HFF-Myc (cell line): ENCODE measurements at places on chromosomes 5 and 9.

DNA sequence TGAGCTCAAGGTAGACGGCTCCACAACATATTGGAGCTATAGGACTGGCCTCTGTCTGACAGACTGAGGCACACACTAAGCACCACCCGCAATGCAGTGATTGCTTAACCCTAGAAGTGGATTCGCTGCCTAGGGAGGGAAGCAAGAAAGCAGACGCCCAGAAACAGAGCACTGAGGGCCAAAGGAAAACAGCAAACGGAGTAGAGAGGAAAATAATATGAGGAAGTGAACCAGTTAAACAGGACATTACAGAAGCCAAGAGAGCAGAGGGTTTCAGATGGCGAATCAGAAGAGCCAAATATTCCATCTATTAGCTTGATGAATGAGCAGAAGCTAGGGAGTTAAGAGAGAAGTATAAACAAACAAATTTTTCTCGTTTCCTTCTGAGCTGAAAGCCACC is 139.2 kb upstream of the LHFPL2 start:
- no peak for DNase-seq

GRCh38 chr5:162852134-162852533 is 585.3 kb upstream of the CCNG1 start:
- no peak for DNase-seq

- no peak for DNase-seq
Observed at GRCh38 chr9:137919649-137920141, 42.1 kb downstream of the CACNA1B start.

DNA sequence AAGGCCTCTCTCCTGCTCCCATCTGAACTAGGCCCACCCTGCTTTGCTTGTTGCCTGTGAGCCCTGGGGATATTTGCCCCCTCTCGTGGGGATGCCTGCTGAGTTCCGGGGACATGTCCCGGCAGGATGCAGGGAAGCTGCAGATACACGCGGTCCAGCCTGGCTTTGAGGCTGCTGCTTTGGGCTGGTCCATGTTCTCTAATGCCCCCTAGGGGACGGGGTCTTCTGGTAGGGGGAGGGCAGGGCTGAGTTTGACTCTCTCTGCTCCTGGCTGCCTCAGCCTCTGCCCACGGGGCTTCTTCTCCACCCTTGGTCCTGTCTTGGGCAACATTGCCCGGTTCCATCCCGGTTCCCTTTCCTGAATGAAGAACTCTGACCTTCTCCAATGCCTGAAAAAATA is 84.9 kb upstream of the ASS1 start:
- DNase-seq = no peak

DNA sequence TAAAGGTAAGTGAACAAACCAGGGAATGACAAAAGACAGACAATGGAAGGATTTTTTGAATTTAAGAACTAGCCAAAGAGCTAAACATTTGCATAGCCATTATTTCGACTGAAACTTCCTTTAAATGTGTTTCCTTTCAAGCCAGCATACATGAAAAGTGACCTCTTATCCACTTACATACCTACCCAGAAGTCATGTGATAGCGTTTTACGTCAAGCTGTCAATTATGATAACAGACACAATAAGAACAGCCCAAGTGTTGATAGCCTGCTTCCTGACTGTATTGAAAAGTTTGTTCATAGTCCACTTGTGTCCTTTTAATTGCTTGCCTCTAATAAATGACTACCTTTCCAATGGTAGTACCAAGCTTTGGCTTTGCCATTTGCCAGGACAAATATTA is 206.0 kb downstream of the NFIB start:
- DNase-seq = no peak

- DNase-seq = no peak
Observed at GRCh38 chr5:126101901-126102300, 321.3 kb upstream of the GRAMD2B start.

GRCh38 chr5:157611571-157612476 is 36.2 kb upstream of the ADAM19 start:
- DNase-seq = no peak

DNA sequence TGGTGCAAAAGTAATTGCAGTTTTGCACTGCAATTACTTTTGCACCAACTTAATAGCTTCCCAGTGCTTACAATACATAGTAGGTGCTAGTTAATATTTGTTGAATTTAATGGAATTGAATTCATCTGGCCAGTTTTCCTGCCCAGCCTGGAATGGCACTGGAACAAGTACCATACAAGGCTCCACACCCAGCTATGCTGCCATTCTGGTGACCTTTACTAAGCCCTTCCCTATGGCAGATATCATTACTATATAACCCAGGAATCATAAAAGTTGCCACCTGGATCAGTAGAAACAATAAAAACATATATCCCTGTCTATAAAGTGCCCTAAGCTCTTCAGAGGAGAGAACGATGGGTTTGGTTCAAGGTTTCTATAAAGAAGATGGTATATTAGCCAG is 22.4 kb upstream of the TRIM36 start:
- DNase-seq = no peak

DNA sequence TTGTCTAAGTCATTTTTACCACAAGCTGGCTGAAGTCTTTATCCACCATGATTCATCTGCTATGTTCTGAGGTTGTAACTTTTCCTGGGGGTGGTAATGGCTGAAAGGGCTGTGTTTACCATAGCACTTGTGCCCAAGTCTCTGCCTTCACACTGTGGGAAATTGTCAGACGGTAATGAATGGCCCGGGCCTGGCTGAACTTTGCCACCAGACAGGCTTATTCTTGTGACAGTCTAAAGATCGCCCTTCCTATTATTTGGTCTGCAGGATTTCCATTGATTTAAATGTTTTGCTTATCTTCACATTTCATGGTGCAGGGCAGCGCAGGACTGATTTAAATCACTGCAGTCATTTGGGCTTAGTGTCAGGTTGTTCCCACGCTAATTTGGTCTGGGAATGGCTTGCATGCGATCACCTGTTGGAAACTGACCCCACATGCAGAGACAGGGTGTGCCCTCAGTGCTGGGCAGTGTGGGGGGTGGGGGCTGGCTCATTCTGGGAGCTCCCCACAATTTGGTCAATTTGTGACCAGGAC is 109.3 kb upstream of the ICE1 start:
- no peak for DNase-seq

DNA sequence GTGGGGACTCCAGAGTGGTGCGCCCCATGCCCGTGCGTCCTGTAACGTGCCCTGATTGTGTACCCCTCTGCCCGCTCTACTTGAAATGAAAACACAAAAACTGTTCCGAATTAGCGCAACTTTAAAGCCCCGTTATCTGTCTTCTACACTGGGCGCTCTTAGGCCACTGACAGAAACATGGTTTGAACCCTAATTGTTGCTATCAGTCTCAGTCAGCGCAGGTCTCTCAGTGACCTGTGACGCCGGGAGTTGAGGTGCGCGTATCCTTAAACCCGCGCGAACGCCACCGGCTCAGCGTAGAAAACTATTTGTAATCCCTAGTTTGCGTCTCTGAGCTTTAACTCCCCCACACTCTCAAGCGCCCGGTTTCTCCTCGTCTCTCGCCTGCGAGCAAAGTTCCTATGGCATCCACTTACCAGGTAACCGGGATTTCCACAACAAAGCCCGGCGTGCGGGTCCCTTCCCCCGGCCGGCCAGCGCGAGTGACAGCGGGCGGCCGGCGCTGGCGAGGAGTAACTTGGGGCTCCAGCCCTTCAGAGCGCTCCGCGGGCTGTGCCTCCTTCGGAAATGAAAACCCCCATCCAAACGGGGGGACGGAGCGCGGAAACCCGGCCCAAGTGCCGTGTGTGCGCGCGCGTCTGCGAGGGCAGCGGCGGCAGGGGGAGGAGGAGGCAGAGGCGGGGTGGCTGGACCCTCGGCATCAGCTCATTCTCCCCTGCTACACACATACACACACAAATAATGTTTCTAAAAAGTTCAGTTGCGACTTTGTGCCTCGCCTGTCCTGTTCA is 668 bp downstream of the GLIS3 start:
- DNase-seq = no peak

GRCh38 chr5:149939546-149939945 is 5.0 kb downstream of the PDE6A start:
- no peak for DNase-seq

- DNase-seq = no peak
Observed at GRCh38 chr9:71349218-71349617, 227.8 kb upstream of the TRPM3 start.

DNA sequence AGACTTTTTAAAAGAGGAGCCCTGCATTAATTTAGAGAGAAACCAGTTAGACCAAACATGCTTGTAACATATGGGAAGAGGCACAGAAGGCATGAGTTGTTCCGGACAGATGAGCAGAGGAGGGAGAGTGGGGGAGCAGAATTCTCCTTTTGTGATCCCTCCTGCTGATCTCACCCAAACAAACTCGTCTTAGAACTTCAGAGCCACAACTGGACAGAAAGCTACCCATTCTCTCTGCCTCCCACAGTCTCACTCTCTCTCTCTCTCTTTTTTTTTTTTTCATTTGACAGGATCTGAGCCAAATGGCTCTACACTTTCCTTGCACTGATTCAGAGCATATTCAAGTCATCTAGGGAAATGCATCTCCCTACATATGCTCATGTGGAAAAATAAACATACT is 196.0 kb upstream of the PAPPA start:
- DNase-seq = no peak

DNA sequence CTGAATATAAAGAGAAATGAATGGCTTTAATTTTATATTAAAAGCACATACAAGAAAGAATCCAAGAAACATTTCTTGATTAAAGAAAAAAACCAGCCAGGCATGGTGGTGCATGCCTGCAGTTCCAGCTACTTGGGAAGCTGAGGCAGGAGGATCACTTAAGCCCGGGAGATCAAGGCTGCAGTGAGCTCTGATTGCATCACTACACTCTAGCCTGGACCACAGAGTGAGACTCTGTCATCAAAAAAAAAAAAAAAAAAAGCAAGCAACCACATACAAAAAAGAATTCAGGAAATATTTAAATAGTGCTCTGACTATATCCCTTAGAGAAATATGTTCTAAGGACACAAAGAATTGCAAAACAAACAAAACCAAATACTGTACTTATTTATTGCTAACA is 2.5 kb upstream of the PLAC8L1 start:
- no peak for DNase-seq

- DNase-seq = no peak
Observed at GRCh38 chr5:130386155-130386554, 481.9 kb downstream of the CHSY3 start.

GRCh38 chr5:137921931-137922330 is 32.7 kb downstream of the PKD2L2 start:
- peak; percentile 11 for DNase-seq

DNA sequence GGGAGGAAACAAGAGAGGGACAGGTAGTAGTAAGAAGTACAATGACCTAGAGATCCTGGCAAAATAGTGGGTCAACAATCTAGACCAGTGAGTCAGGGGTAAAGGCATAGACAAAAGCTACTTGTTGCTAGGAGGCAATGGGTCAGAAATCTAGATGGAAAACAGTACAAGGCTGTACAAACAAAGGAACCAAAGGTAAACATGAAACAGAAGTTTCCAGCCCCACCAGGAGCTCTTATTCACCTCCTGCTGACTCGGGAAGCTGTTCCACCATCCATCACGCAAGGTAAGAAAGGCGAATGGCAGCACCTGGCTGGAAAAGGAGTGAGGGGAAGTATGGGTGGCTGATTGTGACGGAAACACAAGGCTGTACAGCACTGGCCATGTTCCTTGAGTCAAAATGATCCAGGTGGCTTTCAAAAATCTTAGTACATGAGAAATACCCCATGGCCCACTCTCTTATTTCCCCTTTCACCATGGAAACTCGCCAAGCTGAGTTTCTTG is 70.5 kb upstream of the RAI14 start:
- no peak for DNase-seq

GRCh38 chr5:157328277-157328912 is 62.5 kb downstream of the CYFIP2 start:
- DNase-seq = peak; percentile 58

GRCh38 chr5:111461255-111461671 is 51.1 kb downstream of the STARD4 start:
- no peak for DNase-seq
